ENCODE measurements at places on chromosomes 2 and 18. TPM values are rescaled to one million over a fixed set of nuclear protein-coding genes. Genes with fewer than 3 reads are reported as not detected.

- no peak for DNase-seq
These were observed 7.1 kb downstream of the HS1BP3 start for GRCh38 chr2:20643826-20644225.

DNA sequence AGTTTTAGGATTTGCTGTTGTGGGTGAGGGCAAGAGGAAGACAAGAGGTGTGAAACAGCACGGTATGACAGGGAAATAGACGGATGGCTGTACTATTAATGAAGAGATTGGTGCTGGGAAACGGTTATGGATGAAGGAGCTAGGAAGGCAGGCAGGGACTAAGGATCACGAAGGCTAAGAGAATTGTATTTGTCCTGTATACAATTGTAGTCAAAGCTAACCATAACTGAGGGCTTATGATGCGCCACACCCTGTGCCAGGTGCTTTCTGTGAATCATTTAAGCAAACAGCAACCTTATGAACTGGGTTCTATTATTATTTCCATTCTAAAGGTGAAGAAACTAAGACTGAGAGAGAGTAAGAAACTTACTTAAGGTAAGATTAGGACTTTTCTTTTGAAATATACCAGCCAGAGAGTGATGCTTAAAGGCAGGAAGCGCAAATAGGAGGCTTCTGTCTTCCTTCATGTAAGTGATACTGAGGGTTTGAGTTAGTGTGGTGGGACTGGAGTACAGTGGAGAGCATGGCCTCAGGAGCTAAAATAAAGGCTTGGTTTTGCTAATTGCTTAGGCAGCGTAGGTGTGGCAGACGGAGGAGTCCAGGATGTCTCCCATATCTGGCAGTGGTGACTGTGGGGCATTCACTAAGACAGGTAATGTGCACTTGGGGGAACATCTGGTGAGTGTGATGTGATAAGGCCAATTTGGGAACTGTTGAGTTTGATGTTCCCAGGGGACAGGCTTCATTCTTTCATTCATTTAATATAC, 85.8 kb downstream of the PLEKHM3 start:
- DNase-seq, result no peak

DNA sequence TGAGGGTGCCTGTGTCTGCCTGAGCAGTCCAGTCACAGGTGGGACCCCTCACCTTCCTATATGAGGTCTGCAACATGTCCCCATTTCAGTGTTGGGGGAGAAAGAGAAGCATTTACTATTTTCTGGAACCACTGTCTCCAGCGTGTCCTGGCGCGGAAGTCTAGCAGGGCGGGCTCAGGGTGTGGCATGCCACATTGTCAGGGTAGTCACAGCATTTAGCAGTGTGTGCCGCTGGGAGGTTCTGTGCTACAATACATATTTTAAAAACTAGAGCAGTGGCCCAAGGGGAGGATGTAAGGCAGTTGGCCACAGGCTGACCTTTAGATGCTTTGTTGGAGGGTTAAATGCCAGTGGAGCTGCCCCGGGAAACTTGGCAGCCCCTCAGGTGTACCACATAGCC, 12.5 kb downstream of the UBE2F start:
- no peak for DNase-seq

- peak; percentile 55 for DNase-seq
These were observed 218.4 kb downstream of the MREG start for GRCh38 chr2:215794829-215795546.

SCN9A gene
- polyA plus RNA-seq, result 31.2 TPM

- DNase-seq, result no peak
These were observed 39.8 kb downstream of the IWS1 start for GRCh38 chr2:127486247-127487058.

ALPG gene
- not detected for polyA plus RNA-seq

GRCh38 chr2:212854771-212855170, 296.6 kb downstream of the IKZF2 start:
- DNase-seq, result no peak

MAP3K19 gene
- not detected for polyA plus RNA-seq

DNA sequence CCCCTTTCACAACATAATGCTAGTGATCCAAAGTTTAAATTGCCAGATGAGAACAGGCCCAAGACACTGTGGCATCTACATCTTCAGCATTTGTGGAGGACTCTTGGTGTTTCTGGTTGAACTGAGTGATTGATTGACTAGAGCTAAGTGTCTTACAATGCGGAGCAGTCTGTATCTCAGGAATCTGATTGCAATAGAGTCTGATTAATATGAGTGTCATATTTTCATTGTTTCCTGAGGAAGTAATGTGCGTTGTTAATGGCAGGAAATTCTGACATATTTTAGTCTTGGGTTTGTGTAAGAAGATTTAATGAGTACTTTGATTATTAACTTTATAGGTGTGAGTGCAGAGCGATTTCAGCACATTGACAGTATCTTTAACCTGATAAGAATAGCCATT, 82.0 kb upstream of the PROKR1 start:
- no peak for DNase-seq

DNA sequence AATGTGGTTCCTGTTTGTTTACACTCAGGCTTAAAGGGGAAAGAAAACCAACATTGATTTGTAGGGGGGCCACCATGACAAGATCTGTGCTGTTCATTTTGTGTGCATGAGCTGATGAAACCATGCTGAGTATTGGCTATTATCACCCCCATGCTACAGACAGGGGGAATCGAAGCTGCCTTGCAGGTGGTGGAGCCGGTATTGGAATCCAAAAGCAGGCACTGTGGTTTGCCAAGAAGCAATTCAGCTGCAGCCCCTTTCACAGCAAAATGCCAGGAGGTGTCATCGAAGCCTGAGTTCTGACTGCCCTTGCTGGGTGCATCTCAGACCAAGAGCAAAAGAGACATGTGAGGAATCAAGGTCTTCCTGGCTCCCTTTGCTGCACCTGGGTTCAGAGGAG, 221.9 kb downstream of the UXS1 start:
- no peak for DNase-seq

GRCh38 chr2:232350804-232351685, 27.5 kb upstream of the ALPP start:
- DNase-seq, result no peak

DNA sequence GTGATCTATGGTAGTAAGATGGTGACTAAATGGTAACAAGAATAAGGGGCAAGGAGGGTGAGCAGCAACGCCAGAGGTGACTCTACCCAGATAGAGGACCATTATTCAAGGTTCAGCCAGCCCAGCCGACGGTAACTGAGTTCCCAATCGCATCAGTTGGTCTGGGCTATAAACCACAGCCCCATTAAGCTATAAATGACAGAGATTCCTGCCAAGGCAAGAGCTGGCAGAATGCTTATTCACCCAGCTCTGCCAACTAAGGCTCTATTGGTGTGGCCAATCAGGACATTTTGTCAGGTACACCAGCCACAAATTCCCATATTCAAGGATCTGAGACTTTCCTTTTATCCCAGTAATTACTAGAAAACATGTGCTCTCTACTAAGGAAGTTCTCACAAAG, 3.6 kb downstream of the CHN1 start:
- no peak for DNase-seq

DNA sequence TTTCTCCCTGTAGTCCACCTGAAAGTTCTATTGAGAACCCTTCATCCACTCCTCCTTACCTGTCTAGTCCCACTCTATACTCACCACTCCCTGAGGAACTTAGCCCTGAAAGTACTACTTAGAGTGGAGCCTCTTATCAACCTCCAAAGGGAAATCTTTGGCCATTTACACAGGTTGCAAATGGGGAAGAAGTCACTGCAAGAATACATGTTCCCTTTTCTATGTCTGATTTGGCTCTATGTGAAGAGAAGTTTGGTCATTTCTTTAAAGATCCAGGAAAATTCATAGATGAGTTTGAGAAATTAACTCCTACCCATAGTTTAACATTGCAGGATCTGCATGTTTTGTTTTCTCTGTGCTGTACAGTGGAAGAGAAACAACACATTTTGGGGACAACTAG, 22.9 kb upstream of the MGAT4A start:
- no peak for DNase-seq

PLB1 gene
- 0.75 TPM for polyA plus RNA-seq

DNA sequence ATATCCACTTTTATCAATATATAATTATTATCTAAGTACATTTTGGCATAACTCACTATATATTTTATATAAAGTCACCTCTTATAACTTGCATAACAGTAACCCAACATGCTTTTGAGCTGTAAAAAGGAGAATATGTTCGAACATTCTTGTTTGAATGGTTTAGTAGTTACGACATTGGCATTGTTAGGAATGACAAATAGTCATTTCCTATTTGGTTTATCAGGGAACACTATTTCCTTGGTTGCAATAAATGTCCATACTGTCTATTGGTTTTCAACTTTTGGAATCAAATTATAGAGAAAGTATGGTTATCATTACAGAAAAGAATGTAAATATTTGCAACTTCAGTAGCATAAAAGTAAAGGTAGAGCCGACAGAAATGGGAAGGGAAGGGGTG, 124.1 kb downstream of the PARD3B start:
- peak; percentile 16 for DNase-seq

DNA sequence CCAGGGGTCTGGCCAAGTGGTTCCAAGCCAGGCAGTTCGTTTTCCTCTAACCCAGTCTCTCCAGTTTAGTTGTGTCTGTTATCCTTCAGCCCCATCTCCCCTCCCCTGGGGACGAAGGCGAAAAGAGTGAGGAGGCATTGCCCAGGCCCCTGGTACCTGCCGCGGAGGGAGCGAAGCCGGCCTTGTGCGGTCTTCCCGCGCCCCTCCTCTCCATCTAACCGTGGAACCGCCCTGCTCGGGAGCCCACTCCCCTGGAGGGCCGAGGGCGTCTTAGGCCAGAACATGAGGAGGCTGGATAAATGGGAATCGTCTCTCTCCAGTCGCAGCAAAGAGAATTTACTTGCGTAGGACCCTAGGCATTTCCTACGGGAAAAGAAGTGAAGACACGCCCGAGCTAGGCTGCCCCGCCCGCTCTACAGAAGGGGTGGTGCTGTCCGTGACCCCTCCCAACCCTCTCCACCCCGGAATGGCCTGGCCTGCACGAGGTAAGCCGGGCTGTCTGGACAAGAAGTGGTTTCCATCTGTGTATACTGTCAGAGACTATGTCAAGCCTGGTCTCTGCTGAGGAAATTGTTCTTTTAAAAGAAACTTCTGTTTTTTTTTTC, 156.2 kb downstream of the MIB1 start:
- DNase-seq, result no peak
